Stimulated activated CD4-positive, alpha-beta T cell treated with anti-CD3 and anti-CD28 coated beads, Interleukin-4, amount 100 ng/mL, for 48 hours (primary cell): ENCODE measurements at places on chromosomes 1 and 21.

DNA sequence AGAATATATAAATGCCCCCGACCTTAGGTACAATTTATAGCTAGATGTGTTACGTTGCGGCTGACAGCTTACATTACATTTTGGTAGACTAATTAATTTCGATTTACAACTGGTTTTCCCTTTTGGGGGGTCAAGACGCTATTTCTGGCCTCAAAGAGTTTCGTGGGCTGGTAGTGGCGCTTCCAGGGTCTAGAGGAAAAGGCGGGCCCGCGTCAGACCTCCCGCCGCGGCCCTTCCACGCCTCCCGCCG is 391 bp downstream of the IFT25 start:
- DNase-seq: no peak

DNA sequence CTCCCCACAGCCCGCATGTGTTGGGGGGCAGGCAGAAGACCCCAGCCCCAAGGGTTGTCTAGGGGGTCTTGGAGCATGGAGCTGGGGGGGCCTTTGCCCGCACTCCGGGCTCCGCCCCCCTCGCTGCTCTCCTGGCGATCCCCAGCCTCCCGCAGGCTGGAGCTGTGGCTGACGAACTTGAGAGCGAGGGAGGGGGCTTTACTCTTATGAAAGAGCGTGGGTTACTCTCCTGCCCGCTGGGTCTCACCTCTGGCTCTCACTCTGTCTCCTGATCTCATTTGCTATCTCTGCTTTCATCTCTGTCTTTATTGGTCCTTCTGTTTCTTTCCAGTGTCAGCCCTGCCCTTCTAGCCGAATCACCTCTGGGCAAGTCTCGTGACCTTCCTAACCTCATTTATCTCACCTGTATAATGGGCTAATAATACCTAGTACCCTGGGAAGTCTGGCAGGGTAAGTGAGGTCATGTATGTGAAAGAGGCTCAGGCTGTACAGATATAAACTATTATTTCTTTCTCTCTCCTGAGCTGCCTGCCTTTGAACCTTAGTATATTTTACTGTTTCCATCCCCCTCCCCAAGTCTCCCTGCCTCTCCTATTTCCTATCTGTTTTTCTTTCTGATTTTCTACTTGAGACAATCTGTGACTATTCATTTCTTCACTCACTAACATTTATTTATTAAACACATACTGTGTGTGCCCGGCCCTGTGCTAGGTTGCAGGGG is 731 bp downstream of the EFNA4 start:
- no peak for DNase-seq

GRCh38 chr1:31127266-31127665 is 61.7 kb upstream of the PUM1 start:
- no peak for DNase-seq

- DNase-seq: no peak
These were observed at the start of gene KLHDC7A for GRCh38 chr1:18480315-18481189. KLHDC7A (plus strand) TSS chr1:18480930; CDS start chr1:18480982, 52 bp downstream.

DNA sequence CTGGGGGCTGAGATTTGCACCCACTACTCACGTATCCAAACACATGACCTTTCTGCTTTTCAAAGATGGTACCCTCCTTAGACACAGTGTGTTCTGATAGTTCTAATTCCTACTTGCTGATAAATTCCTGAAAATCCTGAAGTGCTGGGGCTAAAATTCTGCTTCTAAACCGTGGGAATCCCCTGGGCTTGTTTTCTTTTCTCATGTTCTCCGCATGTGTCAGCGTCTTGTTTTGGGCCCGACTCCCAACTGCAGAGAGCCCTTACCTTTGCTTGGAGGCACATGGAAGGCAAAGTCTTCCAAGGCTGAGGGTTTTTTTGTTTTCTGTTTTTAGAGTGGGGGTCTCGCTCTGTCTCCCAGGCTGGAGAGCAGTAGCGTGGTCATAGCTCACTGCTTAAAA is 27.2 kb downstream of the PSMG1 start:
- DNase-seq: no peak

- no peak for DNase-seq
These were observed 839.1 kb upstream of the ADGRL2 start for GRCh38 chr1:80961464-80962190.

DNA sequence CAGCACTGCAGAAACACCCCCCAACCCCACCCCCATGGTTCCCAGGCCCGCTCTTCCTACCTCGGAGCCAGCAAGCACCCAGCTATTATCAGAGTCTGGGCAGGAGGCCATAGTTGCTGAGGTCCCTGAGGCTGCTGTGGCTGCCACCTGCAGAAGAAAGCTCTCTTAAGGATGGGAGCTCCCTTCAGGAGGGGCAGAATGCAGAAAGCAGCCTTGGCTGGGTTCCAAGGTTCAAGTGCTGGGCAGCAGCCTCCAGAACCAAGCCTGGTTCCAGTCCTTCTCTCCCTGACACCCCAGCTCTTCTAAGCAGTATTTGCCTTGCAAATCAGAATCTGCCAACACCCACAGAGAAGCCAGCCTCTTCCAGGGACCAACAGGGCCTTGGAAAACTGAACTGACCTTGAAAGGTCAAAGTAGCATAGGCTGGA is 2.3 kb downstream of the PBXIP1 start:
- no peak for DNase-seq

GRCh38 chr21:15208786-15209185 is 144.0 kb upstream of the NRIP1 start:
- no peak for DNase-seq

DNA sequence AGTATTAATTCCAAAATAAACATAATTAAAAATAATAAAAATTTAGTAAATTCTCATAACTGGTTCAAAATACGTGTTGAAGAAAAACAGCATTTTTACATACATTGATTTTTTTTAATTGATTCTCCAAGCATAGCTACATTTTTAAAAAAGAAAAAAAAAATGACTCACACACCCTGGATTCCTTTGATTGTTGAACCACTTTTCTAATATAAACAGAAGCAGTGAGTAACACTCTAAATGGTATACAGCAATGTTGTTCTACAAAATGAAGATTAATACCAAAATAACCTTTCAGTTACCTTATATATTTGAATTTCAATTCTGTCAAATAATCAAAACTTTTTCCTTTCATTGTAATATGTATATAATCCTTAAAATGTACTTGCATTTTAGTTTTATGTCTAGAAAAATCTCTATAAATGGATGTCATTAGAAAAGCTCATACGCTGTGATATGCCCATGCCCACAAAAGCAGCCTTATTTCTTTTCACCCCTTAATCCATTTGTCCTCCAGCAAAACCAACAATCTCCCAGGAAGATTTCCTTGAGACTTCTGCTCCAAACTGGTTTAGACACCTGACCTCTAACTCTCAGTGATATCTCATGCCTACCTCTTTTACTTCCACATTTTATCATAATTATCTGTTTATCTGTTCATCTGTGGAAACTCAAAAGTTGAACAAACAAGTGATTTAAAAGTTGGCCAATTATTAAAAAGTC is 246.4 kb upstream of the NR5A2 start:
- no peak for DNase-seq

DNA sequence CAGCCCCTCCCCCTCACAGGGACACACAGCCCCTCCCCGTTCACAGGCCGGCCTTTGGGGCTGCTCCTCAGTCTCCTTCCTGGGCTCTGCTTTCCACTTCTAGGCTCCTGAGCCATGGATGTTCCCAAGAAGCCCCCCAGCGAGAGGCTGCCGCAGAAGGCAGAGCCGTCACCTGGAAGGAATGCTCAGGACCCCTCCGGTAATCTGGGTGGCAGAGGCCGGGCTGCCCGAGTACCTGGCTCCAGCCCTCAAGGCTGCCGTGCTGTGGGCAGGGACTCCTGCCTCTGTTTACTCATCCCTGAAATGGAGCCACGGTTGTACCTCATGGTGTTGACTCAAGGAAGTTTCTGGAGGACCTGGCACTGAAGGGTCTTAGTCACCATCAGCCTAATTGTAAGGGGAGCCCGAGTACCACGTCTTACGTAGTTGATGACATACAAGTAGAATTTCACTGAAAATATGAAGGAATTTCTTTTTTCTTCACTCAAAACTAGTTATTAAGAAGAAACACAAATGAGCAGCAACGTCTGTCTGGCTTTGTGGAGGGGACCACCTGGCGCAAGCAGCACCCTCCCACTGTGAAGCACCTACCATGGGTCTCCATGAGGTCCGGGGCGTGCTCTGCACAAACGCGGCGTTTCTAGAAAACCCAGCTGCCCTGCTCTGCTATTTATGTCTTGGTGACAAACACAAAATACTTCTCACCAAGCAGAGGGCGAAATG is 33.7 kb downstream of the PRDM15 start:
- DNase-seq: no peak

GRCh38 chr1:230176871-230177411 is 109.9 kb downstream of the GALNT2 start:
- no peak for DNase-seq

GRCh38 chr1:87084244-87084836 is 169.9 kb downstream of the HS2ST1 start:
- no peak for DNase-seq
